Fibroblast of skin of right biceps (primary cell): ENCODE measurements at places on chromosomes 13 and 19.
A peak's percentile ranks its signal among the peaks of the same experiment; 100 is the strongest.

GRCh38 chr13:69213396-69213795 lies 894.2 kb upstream of the ATXN8OS start:
- DNase-seq: no peak

DNA sequence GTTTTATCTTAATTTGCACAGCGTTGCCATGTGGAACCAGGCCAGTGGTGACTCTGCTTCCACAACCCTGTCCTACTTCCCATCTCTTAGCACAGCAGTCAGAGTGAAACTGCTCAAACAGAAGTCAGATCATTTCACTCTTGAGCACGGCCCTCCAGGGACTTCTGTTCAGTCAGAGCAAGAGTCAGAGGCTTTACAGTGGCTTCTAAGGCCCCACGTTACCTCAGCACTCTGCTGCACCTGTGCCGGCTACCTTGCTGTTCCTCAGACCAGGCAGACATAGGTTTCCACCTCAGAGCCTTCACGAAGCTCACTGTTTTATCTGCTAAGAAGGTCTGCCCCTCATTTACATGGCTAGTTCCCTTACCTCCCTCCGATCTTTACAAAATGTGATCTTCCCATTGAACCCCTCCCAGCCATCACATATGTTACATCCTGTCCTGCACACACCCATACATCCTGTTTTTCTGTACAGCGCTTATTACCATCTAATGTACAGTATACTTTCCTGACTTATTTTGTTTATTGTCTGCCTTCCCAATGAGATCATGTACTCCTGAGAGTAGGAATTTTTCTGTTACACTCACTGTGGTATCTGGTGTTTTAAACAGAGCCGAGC lies 41.6 kb downstream of the TM9SF2 start:
- no peak for DNase-seq

GRCh38 chr13:30300596-30300995 lies 6.8 kb downstream of the KATNAL1 start:
- DNase-seq: peak; percentile 56

DNA sequence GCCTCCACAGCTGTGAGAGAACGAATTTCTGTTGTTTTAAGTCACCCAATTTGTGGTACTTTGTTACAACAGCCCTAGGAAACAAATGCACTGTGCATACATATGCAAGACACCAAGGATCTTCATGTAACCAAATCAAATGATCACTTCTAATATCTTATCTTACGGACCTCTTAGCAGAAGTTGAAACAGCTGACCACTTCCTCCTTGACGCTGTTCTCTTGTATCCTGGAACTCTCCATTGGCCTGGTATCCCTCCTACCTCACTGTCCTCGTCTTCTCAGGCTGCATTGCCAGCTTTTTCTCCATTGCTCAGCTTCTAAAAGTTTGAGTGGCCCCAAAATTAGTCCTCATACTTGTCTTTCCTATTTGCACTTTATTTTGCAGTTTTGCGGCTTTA lies 200.4 kb downstream of the DLEU7 start:
- DNase-seq: no peak

DNA sequence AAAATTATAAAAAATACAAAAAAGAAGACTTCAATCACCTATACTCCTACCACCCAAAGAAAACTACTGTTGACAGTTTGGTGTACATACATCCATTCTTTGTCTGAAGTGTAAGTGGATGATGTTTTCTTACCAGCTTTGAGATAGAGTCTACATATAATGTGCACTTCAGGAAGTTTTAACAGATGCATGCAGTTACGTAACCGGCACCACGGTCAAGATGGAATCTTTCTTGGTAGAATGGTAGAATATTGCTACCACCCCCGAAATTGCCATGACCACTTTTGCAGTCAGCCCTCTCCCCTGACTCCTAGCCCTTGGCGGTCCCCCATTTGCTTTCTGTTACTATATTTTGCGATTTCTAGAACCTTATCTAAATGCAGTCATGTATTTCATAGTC lies 1.4 kb downstream of the CUL4A start:
- DNase-seq: no peak

DNA sequence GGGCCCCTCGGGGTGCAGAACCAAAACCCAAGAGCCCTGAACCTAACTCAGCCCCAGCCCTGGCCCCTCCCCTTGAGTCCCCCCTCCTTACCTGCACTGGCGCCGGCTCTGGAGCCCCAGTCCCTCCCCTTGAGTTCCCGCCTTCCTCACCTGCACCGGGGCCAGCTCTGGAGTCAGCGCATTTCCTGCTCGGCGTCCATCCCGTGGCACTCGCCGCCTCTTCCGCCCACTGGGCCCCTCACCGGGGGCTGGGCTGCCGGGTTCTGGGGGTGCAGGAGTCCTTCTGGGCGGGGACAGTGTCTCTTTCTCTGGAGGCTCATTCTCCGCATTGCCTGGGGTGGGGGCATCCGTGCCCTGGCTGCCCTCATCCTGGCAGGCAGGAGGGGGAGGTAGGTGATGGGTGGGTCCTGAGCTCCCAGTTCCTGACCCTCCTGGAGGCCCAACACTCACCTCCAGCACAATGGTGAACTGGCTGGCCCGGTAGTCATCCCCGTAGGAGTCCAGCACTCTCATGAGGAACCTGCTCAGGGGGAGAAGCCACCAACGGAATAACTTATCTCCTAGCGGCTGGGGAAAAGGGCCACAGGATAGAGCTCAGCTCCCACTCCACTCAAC lies 5.3 kb downstream of the NDUFA3 start:
- no peak for DNase-seq

DNA sequence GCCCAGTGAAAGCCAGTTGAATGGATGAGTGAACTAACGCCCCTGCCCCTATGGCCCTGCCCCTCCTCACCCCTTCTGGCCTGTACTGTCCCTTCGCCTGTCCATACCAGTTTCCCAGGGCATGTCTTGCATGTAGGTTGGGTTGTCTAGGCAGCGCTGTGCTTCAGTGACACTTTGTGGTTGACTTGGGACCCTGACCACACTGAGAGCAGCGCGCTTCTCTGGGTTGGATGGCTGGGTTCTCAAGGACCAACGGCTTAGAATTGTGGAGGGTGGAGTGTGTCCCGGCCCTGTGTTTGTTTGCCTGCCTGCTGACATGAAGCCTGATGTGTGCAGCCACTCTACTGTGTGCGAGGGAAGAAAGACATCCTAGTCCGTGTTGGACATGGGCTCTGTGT lies 15.8 kb downstream of the GATAD2A start:
- DNase-seq: no peak

DNA sequence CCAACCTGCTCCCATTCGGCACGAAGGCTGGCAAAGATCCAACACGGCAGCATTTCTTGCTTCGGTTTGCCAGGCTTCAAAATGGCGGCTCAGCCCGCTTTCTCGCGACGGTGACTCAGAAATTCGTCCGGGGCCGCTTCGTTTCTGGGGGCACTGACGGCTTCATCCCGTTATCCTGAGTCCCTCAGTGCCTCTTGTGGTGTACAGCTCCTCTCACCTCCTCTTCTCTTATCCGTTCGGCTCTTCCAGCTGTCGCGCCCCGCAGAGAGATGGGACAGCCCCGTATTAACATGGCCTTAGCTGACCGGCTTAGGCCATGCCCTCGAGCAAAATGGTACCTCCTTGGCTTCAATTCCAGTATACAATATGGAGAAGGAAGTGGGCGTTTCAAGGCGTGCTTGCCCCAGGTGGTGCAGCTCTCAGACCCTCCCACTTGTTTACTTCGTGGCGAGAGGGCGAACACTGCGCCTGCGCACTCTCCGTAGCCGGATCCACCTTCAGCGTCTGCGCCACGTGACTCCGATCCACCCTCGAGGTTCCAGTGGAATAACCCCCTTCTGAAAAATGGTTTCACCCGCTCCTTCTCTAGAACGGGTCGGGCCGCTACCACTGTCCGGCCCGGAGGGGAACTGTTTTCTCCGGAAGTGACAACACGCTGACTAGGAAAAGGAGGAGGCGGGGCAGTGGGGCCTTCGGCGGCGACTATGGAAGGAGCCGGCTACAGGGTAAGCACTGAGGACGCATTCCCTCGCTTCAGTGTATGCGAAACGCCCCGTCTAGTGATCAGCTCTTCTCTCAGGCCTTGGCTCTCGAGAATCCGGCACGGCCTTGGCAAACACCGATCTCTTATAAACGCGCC lies at the start of the genes AKT1S1 and TBC1D17:
Gene AKT1S1 (minus strand): TSS at position 336 of the 859 bp plus-strand sequence. CDS start 4,060 bp downstream, outside the sequence.
Gene TBC1D17 (plus strand): TSS at position 683 of the 859 bp plus-strand sequence. CDS start 22 bp downstream, at position 705.
- DNase-seq: peak; percentile 100

- peak; percentile 86 for DNase-seq
Observed at GRCh38 chr13:50244713-50245574, 229.7 kb downstream of the KCNRG start.

GRCh38 chr19:52700673-52701072 lies 34.2 kb downstream of the ZNF611 start:
- DNase-seq: no peak

DNA sequence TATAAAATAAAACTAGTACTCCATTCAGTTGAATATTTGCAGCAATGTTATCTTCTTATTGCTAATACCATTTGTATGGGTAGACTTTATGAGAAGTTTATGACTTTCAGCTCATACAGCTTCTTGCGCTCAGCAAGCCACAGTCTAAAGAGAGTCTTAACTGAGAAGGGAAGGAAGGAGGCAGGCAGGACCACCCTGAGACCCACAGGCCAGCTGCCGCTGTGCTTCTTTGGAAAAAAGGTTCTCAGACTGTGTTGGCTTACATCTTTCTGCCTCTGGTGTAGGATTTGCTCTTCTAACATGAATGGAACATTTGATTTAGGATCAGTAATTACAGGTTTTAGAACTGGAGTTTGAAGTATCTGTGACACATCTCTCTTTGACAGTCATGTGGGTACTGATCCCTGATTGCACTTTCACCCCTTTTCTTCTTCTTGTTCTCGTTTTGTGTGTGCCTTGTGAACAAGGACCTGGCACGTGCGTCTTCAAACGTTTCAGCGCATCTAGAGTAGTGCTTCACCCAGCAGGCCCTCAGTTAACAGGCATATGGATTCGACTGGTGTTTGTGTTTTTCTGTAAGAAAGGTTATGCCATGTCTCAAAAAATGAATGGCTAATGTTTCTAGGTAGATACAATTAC lies 7.1 kb upstream of the GPR18 start:
- no peak for DNase-seq

DNA sequence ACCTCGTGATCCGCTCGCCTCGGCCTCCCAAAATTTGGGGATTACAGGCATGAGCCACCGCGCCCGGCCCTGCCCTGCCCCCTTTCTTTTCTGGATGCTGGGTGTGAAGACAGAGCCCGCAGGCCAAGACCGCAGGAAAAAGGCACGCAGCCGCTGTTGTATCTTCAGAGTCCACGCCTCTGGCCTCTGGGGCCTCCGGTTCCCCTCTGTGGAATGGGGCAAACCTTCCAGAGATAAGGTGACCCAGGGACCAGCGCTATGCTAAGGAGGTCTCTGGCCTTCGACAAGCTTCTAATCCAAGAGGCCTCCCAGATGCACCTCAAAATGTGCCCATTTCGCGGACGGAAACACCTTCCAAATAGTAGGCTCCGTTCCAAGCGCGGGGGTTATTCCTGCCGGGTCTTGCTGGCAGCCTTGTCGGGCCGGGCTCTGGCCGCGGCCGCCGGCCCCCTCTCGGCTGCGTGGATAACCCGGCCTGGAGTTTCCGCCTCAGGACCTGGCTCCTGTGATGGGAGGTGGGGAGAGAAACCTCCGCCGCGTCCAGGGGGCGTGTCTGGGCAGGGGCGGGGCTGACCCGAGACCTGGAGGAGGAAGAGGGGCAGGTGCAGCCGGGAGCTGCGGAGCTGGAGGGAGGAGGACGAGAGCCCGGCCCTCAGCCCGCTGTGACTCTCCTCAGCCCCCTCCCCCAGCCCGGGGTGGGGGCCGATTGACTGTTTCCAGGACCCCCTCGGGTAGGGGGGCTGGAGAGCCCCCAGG lies 13.1 kb downstream of the TJP3 start:
- peak; percentile 74 for DNase-seq

DNA sequence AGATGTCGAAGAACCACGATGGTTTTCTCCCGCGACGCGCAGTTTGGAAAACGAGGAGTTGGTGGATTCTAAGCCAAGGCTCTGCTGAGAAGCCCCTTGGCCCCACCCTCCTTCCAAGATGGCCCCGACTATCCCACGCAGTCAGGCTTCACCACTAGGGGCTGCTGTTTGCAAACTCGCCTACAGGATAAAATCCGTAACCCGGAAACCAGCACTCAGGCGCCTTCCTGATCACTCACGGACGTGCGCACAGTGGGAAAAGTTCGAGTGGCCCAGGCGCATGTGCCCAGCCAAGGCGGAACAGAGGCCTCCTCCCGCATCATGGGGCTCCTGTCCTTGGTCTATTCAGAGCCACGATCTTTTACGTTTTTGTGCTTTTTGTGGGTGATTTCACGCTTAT lies 19.2 kb upstream of the UQCR11 start:
- peak; percentile 58 for DNase-seq

DNA sequence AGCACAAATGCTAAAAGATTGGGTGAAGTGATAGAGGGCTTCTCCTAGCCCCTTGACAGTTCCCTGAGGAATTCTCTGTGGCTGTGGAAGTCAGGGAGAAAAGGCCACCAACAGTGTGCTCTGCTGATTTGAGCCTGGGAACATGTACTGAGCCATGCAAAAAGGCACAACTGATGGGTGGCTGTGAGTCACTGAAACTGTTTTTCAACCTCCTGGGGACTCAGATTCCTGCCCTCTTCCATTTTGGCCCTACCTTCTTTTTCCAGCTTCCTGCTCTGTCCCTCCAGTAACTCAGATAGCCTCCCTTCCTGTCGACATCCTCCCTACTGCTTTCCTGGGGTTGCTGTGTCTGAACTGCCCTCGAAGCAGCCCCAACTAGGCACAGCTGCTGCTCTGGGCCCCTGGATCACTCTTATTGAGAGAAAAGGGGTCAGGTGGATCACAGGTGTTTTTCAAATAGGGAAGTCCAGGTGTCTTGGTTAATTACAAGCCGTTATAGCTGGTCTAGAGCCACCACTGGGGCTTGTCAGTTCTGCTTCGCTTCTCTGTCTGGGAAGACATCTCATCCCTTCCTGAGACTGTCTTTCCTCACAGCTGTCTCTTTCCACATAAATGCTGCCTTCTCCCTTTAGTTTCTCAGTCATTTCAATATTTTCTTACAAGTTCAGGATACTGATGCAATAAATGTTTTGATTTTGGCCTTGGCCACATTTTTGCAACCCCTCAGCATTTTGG lies 13.7 kb downstream of the FAM124A start:
- DNase-seq: no peak

GRCh38 chr19:40741527-40742390 lies 8.5 kb downstream of the ACTMAP start:
- no peak for DNase-seq

- no peak for DNase-seq
Observed at GRCh38 chr13:106415971-106416370, 119.5 kb downstream of the EFNB2 start.
